Activated CD8-positive, alpha-beta memory T cell treated with anti-CD3 and anti-CD28 coated beads, Interleukin-2, amount 50 U/mL, for 48 hours (primary cell): ENCODE measurements at places on chromosomes 4 and X.
A peak's percentile ranks its signal among the peaks of the same experiment; 100 is the strongest.

DNA sequence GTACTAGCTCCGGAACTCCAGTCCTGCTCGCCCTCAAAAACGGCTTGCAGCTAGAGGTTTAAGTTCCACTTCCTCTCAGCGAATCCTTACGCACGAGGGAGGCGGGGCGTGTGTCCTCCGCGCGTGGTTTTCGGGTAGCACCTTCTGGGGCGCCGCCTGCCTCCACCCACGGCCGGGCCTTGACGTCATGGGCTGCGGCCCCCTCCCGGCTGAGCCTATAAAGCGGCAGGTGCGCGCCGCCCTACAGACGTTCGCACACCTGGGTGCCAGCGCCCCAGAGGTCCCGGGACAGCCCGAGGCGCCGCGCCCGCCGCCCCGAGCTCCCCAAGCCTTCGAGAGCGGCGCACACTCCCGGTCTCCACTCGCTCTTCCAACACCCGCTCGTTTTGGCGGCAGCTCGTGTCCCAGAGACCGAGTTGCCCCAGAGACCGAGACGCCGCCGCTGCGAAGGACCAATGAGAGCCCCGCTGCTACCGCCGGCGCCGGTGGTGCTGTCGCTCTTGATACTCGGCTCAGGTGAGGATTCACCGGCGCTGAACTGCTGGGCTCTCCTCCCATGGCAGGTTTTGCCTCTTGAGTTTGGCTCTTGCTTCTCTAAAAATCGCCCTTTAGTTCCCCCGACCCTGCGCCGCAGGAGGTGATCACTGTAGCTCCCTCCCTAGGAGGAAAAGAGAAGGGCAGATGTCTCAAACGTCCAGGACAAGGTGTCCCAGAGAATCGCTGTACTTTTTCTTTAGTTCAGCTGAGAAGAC lies at the start of gene AREG:
Gene AREG (plus strand): TSS at position 246 of the 752 bp plus-strand sequence. CDS start 210 bp downstream, at position 456.
- DNase-seq, result peak; percentile 87

- DNase-seq, result no peak
Measured at GRCh38 chr4:34309383-34309906, 1934.9 kb downstream of the ARAP2 start.

GRCh38 chr4:167774646-167775045 lies 317.7 kb upstream of the ANXA10 start:
- no peak for DNase-seq

GRCh38 chr4:148442832-148443511 lies 758 bp upstream of the NR3C2 start:
- no peak for DNase-seq

DNA sequence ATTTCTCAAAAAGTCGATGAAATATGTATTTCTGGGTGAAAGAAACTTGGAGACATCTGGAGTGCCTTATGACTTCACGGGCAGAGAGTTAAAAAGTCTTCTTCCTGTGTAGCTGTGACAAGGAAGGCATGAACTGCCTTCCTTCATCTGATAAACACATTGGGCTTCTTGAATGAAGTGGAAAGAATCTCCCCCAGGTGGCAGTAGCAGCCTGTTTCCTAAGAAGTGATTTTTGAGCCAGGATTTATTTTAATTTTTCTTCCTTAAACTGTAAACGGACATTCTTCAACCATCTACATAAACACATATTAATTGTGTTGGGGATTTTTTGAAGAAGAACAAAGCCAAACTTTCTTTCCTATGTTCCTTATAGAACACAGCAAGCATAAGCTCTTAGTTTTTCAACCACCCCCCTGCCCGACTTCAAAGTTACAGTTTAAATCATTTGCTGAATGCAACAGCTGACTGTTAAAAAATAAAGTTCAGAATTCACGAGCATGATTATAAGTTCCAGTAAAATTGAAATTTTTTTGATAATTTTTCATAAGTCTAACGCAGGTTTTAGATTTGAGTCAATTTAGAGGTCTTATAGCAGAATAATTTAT lies 980 bp upstream of the GIMD1 start:
- no peak for DNase-seq

GRCh38 chr4:127217586-127218229 lies 415.0 kb upstream of the INTU start:
- no peak for DNase-seq

- DNase-seq, result no peak
Measured at GRCh38 chrX:87338510-87338909, 179.1 kb upstream of the KLHL4 start.

GRCh38 chr4:139660568-139661043 lies 5.0 kb upstream of the MGST2 start:
- DNase-seq, result no peak

DNA sequence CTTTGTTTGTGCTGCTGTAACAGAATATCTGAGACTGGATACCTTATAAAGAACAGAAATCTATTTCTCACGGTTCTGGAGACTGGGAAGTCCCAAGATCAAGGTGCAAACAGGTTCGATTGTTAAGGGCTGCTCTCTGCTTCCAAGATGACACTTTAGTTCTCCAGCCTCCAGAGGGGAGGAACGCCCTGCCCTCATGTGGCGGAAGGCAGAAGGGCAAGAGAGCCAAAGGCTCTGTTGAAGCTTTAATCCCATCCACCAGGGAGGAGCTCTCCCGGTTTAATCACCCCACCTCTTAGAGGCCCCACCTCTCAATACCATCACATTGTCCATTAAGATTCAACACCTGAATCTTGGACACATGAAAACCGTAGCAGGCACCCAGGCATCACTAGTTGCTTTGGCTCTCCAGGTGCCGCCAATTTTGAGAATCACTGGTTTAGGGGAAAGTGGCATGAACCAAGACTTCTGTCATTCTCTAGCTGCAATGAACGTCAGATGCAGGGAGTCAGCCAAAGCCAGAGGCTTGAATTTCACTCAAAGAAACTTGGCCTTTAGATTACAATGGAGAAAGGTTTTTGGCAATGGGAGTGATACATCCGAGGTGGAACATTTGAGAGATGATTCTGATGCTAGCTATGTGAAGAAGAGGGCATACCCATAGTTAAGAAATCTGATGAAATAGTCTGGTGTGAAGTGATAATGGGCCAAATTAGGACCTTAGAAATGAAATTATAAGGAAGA lies 15.7 kb downstream of the FHL1 start:
- DNase-seq, result peak; percentile 59

DNA sequence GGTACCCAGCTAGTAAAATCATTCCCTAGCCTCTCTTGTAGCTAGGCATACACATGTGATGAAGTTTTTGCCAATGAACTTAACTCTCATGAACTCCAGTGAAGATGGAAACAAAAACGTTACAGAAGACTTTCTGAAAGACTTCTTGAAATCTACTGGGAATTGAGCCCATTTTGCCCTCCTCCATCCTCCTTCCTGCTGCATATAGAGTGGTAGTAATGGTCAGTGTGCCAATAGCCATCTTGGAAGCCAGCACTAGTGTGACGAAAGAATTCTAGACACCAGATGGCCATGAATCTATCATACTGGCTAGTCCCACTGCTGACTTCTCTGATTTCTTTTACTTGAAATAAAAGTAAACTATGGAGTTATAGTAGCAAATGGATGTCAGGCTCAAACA lies 30.9 kb upstream of the PPA2 start:
- no peak for DNase-seq

DNA sequence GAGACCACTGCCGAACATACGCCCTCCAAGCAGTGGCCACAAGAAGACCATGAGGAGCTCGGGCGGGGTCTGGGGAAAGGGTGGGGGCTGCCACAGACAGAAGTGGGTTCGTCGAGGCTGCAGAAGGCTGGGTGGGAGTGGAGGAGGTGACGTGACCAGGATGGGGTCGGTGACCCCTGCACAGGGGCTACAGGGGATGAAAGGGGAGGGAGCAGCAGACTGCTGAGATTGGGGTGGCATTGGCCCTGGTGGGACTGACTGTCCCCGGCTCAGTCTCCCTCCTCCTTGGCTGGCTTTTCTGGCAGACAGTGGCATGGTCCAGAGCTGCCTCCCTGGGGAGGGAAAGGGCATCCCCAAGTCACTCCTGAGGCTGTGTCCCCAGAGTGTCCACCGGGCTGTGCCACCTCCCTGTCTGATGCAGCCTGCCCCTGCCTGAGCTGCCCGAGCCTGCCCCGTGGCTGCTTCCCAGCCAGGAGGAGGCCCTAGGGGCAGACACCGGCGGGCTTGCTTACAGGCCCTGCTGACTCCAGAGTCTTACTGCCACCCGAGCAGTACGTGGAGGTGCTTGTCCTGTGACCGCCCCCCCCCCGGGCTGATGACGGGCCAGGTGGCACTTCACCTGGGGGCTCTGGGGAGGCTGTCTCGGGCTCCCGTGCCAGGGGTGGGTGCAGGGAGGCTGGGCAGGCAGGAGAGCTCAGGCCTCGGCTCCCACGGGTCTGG lies 7.2 kb downstream of the SH3BP2 start:
- no peak for DNase-seq

- DNase-seq, result peak; percentile 59
Measured at GRCh38 chrX:150547375-150548115, 20.9 kb upstream of the MTM1 start.
